ENCODE measurements at places on chromosomes 5 and 9.

- no peak for DNase-seq
Observed at GRCh38 chr9:122370303-122370702, 521 bp upstream of the PTGS1 start.

GRCh38 chr5:56759521-56760216, 55.7 kb upstream of the MAP3K1 start:
- DNase-seq, result no peak

DNA sequence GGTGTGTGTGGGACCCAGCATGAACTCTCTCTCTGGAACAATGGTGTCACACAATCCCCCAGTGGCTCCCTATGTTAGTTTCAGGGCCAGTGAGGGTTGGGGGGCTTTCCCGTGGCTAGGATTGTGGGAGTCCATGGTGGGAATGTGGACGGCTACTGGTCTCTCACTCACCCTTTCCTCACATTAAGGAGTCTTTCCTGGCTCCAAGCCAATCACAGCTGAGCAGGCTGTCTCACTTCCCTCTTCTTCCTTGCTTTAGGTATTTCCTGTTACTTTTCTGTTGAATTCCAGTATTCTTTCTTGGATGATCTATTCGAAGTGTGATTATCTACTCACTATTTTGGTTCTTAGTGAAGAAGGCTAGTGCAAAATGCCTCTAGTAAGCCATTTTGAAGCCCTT, 324.4 kb upstream of the MPDZ start:
- no peak for DNase-seq

GRCh38 chr5:150574818-150575547, 65.5 kb upstream of the SYNPO start:
- no peak for DNase-seq

DNA sequence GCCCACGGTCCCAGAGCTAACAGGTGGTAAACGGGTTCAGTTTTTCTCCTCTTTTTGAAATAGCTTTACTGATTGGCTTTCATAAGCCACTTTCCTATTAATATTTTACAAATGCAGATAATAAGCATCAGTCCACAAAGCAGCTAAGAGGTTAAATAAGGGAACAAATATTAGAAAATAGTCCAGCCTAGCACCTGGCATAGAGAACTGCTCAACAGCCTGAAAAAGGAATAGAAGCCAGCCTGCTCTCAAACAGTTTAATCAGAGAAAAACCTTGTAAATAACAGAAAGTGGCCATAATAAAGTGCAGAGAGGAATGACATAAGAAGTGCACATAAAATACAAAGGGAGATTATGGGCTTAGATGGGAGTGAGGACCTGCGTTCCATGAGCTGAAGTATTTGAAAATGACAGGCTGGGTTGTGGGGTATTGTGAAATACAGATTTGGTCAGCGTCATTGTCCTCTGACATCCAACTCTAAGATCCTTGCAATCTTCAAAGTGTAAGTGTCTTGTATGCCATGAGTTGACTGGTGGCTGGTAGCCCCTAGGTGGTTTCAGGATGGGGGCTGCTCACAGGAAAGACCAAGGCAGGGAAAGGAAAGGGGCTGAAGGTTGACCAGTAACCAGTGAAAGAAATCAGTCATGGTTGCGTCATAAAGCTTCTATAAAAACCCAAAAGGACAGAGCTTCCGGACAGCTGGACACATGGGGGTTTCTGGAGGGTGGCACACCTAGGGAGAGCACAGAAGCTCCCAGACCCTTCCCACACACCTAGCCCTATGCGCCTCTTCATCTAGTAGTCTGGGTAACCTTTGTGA, 32.4 kb downstream of the MYO10 start:
- no peak for DNase-seq

All from NCI-H1436 (cell line).